HT-29 (cell line): ENCODE measurements at places on chromosomes 6 and 20. TPM values are rescaled to one million over a fixed set of nuclear protein-coding genes. Genes with fewer than 3 reads are reported as not detected.

GRCh38 chr6:146590492-146590891, 8.3 kb upstream of the ADGB start:
- no peak for DNase-seq

- DNase-seq = peak; percentile 67
Observed at GRCh38 chr6:26520237-26520849, 17.8 kb upstream of the HMGN4 start.

Gene VGLL2
- not detected in 2 replicates for total RNA-seq

Gene MOXD1
- total RNA-seq = not detected in 2 replicates

- no peak for DNase-seq
Observed at GRCh38 chr20:49280463-49281058, 2.7 kb upstream of the ZNFX1 start.

GRCh38 chr6:154169193-154169847, 130.3 kb downstream of the OPRM1 start:
- DNase-seq = no peak

DNA sequence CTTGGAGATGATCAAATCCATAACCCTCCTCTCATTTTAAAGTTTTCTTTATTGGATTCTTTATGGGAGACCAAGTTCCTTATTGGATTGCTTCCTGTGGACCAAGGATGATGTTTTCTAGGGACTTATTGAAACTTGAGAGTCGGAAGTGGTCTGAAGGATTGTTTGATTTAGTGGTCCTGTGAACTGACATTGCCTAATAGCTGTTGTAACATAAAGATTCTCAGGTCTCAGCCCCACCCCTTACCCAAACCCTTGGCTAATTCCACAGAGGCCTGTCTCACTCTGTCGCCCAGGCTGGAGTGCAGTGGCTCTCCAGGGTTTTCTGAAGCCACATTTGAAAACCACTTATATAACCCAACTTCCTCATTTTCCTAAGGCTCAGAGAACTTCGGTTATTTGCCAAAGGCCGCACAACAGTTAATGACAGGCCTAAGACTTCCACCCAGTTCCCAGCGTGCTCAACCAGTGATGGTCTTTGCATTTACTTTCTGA, 77.0 kb downstream of the ATXN1 start:
- DNase-seq = no peak

- no peak for DNase-seq
Observed at GRCh38 chr6:117414770-117415169, 11.0 kb downstream of the ROS1 start.

- no peak for DNase-seq
Observed at GRCh38 chr6:52400313-52401041, 19.7 kb upstream of the EFHC1 start.

Gene C20orf202
- total RNA-seq = 0.13 TPM in 1 of 2 replicates, not detected in the other

Gene LY6G6C
- not detected in 2 replicates for total RNA-seq

GRCh38 chr6:80466981-80467380, 360.5 kb downstream of the BCKDHB start:
- no peak for DNase-seq

Gene SLC35F1
- total RNA-seq = not detected in 2 replicates

DNA sequence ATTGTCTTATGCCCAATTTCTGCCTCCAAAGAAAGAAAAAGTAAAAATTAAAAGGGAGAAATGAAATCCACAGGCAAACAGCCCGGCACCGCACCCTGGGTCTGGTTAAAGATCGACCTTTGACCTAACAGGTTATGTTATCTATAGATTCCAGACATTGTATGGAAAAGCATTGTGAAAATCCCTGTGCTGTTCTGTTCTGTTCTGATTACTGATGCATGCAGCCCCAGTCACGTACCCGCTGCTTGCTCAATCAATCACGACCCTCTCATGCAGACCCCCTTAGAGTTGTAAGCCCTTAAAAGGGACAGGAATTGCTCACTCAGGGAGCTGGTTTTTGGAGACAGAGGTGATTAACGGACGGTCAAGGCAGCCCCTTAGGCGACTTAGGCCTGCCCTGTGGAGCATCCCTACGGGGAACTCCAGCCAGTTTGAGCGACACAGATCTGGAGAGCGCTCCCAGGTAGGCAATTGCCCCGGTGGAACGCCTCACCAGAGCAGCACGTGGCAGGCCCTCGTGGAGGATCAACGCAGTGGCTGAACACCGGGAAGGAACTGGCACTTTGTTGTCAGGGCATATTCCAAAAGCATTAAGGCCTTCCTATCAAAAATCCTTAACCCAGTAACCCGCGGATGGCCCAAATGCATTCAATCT, 12.0 kb upstream of the HFE start:
- DNase-seq = no peak

GRCh38 chr6:4130357-4130987, 4.9 kb downstream of the ECI2 start:
- peak; percentile 16 for DNase-seq

Gene CLPSL1
- total RNA-seq = not detected in 2 replicates

GRCh38 chr6:155389130-155389529, 66.5 kb downstream of the NOX3 start:
- no peak for DNase-seq

Gene OPN5
- not detected in 2 replicates for total RNA-seq

Gene TSPO2
- total RNA-seq = not detected in 2 replicates

DNA sequence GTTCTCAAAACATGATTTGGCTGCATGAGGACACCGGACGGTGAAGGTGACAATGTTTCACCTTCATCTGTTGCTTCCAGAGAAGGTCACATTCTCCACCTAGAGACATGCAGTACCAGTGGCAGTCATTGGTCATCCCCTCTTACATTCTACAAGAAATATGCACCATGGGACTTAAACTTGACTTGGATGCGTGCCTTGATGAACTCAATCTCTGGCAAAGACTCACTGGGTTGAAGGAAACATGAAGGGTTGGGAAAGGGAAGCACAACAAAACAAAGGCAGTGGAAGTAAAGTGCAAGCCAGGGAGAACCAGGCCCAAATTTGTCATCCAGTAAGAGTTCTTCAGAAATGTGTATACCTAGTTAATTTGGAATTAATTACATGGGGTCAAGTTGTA, 39.4 kb upstream of the ARMH2 start:
- DNase-seq = no peak

DNA sequence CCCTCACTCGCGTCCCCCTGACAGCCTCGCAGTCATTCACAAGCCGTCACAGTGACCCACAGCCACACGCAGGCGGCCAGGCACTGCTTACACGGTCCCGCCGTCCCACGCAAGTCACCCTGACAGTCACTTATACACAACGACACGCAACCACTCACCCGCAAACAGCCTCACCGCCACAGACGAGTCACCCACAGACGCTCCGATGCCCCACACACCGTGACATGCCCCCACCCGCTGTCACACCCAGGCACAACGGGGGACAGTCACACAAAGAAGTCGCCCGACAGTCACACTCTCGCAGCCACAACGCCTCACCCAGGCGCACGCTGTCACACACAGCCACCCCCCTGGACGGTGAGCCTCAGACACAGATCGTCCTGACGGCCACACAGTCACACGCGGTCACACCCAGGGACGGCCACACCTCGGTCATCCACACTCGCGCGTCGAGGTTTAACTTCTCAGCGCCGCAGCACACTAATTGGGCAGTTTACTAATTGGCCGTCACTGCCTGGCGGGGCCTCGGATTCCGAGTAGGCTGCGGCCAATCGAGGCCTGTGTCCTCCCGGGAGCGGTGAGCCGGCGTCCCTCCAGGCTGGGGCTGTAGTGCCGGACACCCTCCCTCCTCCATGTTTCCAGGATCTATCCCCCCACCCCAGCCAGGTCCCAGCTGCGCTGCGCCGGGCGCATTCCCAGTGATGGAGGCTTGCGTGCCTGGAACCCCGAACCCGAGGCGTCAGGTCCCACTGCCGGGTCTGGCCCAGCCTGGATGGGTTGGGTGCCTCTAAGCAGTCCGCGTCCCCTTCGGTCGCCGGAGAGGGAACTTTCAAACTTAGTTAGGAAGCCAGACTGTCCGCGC, 790 bp downstream of the TOX2 start:
- DNase-seq = no peak

DNA sequence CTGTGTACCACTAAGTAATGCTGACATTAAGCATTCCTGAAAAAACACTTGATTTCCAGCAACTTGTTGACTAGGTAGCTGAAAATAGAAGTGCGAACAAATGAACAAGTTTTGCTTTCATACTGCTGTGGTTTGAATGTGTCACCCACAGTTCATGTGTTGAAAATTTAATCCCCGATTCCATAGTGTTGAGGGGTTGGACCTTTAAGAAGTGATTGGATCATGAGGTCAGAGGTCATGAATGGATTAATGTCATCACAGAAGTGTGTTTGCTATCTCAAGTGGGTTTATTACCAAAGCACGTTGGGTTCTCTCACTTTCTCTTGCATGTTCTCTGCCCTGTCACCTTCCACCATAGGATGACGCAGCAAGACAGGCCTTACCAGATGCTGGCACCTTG, 568.5 kb downstream of the UTRN start:
- DNase-seq = no peak

- peak; percentile 67 for DNase-seq
Observed at GRCh38 chr6:16760516-16761470, at the start of gene ATXN1. Gene ATXN1, minus strand, starts transcription at chr6:16761460.

DNA sequence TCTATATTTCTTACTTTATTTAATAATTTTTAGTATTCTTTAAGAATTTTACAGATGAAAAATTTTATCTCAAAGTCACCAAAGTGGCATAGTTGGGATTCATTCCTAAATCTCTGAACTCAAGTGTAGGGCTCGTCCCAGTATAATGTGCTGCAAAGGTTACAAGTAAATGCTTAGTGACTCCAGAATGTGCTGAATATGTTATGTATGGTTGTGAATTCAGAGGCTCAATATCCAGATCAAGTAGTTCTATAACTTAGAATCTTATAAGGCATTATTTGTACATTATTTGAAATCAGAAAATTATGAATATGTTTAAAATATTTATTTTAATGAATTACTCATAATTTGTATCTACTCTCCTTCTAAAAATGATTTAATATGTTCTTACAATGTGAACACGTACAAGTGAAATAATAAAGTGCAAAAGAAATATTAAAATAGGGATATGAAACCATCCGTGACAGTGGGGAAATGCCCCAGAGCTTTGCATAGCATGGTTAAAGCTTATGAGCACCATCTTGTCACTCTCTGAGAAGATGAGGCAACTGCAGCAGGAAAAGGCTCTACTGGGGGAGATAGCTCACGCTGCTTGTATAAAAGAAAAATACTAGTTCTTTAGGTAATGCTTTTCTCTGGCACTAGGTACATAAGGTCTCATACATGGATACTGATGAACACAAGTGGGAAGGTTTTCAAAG, 259.0 kb downstream of the FOXC1 start:
- DNase-seq = no peak

- no peak for DNase-seq
Observed at GRCh38 chr6:122170274-122170673, 229.2 kb upstream of the HSF2 start.

DNA sequence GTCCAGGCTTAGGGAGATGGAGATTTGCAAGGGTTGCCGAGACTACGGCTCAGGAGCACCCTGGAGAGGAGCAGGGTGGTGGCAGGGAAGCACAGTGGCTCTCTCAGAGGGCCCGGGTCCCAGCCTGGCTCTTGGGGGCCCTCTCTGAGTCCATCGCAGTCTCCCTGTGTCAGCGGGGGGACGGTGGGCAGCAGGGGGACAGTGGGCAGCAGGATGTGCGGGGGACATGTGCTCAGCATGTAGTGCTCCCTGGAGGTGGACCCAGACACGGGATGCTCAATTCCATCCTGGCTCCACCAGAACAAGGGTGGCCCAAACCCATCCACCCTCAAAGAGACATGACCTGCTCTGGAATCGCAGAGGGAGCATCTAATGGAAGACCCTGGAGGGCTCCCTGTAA, 43.0 kb upstream of the ZBP1 start:
- no peak for DNase-seq

Gene FBXO5
- total RNA-seq = 8.5 TPM in 2 replicates

DNA sequence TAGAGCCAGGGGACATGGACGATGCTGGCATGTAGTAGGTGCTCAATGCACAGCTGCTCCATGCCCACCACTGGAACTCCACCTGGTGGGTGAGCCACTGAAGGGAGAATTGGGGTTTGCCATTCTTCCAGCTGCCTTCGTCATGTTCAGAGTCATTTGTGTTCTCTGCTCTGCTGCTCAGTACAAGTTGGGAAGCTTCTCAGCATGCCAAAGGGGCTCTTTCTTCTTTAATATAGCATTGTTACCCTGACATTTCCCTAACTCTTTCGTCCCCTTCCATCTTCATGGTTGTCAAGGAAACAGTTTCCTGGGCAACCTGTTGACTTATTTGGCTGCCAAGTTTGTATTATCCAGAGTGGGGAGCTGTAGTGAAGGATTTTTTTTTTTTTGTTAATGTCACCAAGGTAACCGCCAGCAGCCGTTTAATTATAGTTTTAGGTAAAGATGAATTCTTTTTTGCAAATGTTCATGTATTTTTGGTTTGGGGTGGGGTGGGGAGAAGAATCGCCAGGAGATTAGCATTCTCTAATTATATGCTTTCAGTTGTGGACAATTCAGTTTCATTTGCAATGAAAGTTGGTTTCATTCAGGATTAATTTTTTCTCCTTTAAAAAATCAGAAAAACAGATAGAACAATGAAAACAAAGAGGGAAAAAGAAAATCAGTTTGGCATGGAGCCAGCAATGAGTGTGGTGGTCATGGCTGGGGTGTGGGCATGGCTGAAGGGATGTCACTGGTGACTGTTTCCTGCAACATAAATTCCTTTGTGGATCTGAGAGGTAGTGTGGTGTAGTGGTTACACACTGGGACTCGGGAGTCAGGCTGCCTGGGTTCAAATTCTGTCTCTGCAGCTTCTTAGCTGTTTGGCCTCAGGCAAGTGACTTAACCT, 73.0 kb upstream of the KCNG1 start:
- peak; percentile 49 for DNase-seq
